ENCODE measurements at places on chromosomes 11 and 22. TPM values are rescaled to one million over a fixed set of nuclear protein-coding genes. Genes with fewer than 3 reads are reported as not detected.

- peaks cover 61% of the 10 kb centered on the region for H3K4me1 ChIP-seq
- peak overlapping the region; percentile 92 for H3K27ac ChIP-seq
- no peaks in the 10 kb centered on the region for H3K36me3 ChIP-seq
- no peak overlapping the region for H3K4me3 ChIP-seq
- no peaks in the 10 kb centered on the region for H3K27me3 ChIP-seq
Measured at GRCh38 chr22:39176143-39176713, 23.7 kb upstream of the CBX7 start.

- H3K27ac ChIP-seq: no peak overlapping the region
- no peak for DNase-seq
- no peaks in the 10 kb centered on the region for H3K27me3 ChIP-seq
- no peak overlapping the region for H3K4me3 ChIP-seq
Measured at GRCh38 chr22:28977060-28977459, 84.6 kb downstream of the C22orf31 start.

- H3K27ac ChIP-seq: no peak overlapping the region
- no peaks in the 10 kb centered on the region for H3K27me3 ChIP-seq
- H3K4me1 ChIP-seq: peaks cover 32% of the 10 kb centered on the region
- H3K36me3 ChIP-seq: no peaks in the 10 kb centered on the region
- no peak for DNase-seq
Measured at GRCh38 chr11:132126973-132127899, 756.8 kb downstream of the NTM start.

DNA sequence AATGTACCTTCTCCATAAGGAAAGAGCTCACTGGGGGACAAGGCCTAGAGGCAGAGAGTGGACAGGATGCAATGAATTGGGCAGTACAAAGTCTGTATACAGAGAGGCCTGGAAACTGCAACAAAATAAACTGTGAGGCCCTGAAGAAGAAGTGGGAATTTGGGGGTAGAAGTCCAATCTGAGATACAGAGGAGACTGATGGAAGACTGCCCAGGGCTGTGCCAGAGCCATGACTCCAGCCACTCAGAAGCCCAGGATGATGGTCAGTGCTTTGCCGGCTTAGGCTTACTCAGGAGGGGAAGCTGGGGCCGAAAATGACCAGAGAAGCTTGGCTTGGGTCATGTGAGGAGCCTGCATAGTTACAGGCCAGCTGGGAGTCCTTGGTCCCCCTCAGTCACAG lies 5.7 kb downstream of the SAA4 start:
- H3K4me3 ChIP-seq: no peak overlapping the region
- H3K4me1 ChIP-seq: no peaks in the 10 kb centered on the region
- no peak overlapping the region for H3K27ac ChIP-seq

ADAMTS8 gene
- 15.5 TPM for total RNA-seq
